ENCODE measurements at places on chromosomes 2 and 18. TPM values are rescaled to one million over a fixed set of nuclear protein-coding genes. Genes with fewer than 3 reads are reported as not detected.

GRCh38 chr2:201235860-201236811 is 24.2 kb upstream of the CASP8 start:
- peak; percentile 52 for DNase-seq

GRCh38 chr2:8310557-8311455 is 371.1 kb upstream of the ID2 start:
- no peak for DNase-seq

Gene SIX3
- polyA plus RNA-seq: 0.19 TPM

Gene GALR1
- polyA plus RNA-seq: not detected

DNA sequence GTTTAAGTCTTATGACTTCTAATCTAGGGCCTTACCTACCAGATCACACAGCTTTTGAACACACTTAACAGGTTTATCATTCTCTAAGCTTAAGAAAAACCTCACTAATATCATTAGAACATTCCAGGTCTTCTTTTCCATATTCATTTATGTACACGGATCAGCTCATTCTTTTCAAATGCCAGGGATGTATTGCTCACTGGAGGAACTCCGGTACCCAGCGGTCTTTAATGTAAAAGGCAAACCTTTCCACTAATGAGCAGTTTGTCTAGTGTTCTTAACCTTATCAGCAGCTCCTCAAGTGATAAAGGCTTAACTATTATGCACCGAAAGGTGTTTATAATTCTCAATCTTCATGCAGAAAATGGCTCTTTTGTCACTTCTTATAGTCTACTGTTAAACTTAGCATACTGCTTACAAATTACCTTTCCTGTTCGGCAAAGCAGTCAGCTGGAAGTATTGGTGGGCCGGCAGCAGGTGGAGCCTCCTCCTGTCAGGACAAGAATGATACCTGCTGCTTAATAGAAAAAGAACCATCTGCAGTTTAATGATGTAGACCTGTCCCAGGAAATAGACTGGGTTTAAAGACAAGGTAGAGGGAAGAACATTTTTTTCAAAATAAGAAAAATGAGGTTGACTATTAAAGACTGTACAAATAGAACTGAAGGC is 142.7 kb downstream of the FIGN start:
- DNase-seq: no peak

DNA sequence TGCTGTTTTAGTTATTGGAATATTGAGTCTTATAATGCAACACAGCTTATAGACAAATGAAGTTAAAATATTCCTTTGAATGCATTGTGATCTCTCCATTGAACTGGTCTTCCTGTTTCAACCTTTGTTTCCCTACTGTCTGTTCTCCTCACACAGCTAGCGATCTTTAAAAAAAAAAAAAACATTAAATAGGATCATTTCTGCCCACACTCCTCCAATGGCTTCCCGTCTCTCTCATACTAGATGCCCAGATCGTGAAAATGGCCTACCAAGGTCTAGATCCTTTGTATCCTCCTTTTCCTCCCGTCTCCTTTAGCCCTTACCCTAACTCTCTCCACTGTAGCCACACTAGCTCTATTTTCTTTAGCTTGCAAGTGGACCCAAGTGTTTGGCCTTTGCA is 2.4 kb downstream of the FAM171B start:
- no peak for DNase-seq

- no peak for DNase-seq
Observed at GRCh38 chr2:27306573-27307286, 1.5 kb downstream of the UCN start.

Gene IL18R1
- 3.6 TPM for polyA plus RNA-seq

Gene HOXD1
- 4.3 TPM for polyA plus RNA-seq

GRCh38 chr2:221893501-221893900 is 321.4 kb upstream of the EPHA4 start:
- DNase-seq: no peak

Gene SCLY
- 21.9 TPM for polyA plus RNA-seq

Gene STAT1
- 37.5 TPM for polyA plus RNA-seq

DNA sequence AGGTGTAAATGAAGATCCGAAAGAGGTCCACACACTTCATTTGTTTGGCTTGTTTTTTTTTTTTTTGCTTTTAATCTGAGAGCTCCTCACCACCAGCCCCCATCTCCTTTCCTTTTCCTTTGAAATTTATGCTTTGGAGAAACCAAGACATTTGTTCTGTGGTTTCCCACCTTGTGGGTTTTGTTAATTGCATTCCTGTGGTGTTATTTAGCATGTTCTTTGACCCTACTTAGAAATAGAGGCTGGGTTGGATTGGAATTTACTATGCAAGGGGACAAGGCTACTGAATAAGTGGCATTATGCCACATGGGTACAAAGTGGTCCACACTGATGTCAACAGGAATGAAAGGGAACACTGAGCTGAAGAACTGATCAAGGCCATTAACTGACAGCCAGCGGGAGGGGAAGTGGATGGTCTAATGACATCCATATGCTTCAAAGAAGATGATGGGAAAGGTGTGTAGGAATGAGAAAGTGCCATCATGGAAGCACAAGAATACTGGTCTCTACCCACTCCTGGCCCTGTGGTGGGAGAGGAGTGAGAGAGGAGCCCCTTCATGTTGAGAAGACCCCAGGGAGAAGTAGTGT is 8.9 kb downstream of the CCL20 start:
- DNase-seq: no peak

DNA sequence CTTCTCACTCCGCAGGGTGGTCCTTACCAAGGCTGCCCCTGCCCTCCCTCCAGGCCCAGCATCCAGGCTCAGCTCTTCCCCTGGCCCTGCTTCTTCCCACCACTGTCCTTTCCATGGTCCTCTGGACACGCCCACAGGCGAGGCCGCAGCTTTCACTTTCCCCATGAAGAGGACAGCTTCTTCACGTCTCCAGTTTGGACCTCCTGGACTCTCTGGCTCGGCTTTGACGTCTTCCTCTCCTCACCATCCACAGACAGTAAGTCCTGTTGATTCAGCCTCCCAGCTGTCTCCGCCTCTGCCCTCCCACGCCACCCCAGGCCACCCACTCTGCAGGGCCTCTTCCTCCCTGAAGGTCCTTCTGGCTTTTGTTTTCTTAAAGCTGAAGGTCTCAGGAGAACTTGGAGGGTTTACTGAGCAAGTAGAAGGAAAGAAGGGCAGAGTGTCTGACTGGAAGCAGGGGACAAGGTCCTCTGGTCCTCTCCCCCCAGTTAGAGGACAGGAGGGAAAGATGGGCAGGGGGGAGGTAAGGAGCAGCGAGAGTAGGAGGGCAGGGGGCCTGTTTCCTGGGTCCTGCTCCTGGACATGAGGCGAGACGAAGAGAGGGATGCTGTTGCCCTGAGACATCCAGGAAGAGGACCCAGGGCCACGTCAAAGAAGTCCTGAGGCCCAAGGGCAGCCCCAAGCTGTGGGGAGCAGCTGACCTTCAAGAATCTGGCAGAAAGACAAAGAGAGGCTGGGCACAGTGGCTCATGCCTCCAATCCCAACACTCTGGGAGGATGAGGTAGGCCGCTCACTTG is 24.7 kb upstream of the NMUR1 start:
- peak; percentile 64 for DNase-seq

DNA sequence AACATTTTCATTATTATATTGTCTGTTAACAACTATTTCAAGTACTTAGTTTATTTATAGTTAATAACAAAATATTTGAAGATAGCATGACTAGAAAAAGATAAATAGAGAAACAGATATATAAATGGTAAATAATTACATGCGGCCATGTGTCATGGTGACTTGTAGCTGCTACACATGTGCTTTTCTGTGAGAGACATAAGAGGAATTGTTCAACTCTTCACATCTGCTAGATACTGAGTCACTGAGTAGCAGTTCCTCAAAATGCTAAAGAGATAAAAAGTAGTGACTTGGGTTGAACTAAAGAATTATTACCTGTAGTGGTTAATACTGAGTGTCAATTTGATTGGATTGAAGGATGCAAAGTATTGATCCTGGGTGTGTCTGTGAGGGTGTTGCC is 37.5 kb upstream of the SCN9A start:
- DNase-seq: no peak

DNA sequence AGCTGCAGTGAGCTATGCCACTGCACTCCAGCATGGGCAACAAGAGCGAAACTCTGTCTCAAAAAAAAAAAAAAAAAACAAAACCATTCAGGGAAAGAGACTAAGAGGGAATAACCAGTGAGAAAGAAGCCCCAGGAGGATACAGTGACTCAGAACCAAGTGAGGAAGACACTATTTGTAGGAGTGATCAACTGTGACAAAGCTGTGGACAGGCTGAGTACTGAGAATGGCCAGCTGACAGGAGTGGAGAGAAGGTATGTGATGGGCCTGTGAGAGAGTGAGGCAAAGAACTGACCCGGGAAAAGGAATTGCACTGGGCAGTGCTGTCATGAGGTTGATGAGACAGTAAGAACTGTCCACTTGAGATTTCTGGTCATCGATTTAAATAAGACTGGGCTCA is 6.7 kb upstream of the LCT start:
- DNase-seq: no peak

Gene KIAA2012
- not detected for polyA plus RNA-seq

DNA sequence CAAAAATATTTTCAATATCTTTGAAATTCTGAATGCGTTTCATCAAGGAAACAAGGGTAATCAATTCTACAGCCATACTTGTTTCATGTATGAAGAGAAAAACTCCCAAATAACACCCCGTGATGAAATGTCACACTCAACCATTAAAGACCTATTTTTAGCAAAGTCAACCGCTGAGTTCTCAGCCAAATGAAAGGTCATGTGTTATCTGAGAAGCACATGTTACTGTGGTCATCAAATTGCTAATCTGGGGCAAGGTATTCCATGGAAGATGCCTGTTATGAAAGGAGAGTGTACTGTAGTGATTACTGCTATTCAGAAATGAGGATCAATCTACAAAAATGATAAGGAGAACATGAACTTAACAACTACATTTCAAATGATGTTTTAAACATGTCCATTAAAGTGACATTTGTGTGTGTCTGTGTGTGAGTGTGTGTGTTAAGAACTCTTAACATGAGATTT is 126.7 kb downstream of the BCL2 start:
- DNase-seq: no peak

DNA sequence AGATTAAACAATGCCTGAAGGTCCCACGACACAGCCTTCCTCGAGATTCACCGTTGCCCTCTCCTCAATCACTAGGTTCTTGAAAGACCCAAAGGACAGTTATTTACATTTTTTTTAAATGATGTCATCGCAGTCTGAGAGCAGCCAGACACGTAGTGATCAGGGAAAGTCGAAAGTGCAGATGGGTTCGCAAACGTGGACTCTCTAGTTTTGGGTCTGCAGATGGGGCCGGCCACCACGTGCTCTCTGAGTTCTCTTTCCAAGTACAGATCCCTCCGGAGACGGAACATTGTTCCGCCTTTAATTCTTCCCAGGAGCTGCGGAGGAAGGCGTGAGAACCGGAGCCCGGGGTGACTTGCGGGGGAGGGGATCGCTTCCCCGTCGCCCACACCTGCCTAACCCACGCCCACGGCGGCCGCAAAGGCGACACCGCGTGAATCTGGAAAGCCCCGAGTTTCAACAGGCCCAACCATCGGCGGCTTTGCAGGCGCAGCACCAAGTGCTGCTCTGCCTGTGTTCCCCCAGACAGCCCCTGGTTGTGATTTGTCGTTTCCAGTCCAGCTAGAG is 54.3 kb downstream of the PKDCC start:
- DNase-seq: no peak

All from kidney (tissue), 22 donors.